Right ventricle myocardium superior (tissue), 1 donor: ENCODE measurements at places on chromosomes 7 and 10.

DNA sequence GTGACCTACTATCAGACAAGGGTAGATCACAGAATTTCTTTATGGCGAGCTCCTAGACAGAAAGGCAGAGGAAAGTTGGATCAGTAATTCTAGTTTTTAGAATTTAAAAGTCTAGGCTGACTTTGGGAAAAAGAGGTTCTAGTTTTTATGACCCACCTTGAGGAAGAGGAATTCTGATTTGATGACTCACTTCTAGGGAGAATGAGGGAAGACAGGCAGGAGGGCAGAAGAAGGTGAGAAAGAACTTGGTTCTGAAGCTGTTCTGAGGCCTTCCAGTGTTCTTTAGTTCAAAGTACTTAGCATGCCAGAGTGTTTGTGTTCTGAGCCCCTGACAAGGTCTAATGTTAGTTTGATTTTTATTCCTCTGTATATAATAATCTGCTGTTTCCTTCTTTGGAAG is 97.2 kb downstream of the PODXL start:
- DNase-seq, result no peak

- DNase-seq, result no peak
Observed at GRCh38 chr7:101170617-101171441, 5.5 kb upstream of the VGF start.

GRCh38 chr10:119651514-119652360 is 557 bp downstream of the BAG3 start:
- peak; percentile 43 for DNase-seq

DNA sequence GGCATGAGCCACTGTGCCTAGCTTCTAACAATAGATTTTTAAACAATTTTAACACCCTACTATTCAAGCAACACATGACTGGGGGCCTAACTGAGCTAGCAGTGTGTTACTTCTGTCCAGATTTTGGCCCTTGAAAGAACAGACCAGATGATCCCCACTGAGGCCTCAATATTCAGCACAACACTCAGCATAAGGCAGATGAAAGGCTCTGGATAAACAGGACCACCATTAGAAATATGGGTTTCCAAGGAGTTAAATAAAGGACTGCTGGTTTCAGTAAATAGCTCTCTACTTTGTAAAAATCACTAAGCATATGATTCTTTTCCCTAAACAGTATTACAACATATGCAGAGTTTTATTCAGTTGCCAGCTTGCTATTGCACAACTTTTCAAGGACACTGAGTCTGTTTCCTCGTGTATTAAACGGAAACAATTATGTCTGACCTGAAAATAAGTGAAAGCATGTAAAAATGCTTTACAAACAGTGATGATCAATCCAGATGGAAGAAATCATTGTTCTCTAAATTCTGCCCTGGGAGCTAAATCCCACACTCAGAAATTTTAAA is 23.8 kb upstream of the FZD1 start:
- no peak for DNase-seq

- no peak for DNase-seq
Observed at GRCh38 chr7:30572212-30572841, 22.4 kb upstream of the GARS1 start.

DNA sequence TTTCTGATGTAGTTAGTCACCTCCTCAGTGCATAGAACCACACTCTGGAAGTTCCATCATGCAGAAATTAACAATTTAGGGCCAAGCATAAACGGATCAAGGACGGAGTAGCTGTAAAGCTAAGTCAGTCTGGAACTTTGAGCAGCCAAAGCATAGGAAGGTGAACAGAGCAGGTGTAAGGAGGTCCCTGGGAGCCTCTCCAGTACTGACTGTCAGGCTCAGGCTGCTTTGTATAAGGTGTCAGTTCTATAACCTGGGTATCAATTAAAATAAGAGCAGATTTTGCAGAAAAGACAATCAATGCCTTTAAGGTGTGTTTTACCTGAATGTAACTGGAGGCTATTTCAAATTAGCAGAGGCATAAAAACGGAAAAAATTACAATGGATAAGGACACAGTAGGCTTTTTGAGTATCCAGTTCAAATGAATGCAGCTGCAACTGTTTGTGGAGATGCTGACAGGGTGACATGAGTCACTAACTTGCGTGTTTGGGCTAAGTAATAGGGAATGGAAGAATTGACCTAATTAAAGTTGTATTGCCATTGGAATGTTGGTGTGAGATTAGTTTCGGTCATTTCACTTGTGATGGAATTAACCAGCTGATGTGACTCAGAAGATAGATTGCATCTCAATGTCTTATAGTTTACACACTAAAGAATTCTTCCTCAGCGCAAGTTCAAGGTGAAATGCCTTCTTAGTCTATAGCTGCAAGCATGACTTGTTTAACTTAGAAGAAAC is 417.9 kb upstream of the CNTNAP2 start:
- DNase-seq, result no peak

DNA sequence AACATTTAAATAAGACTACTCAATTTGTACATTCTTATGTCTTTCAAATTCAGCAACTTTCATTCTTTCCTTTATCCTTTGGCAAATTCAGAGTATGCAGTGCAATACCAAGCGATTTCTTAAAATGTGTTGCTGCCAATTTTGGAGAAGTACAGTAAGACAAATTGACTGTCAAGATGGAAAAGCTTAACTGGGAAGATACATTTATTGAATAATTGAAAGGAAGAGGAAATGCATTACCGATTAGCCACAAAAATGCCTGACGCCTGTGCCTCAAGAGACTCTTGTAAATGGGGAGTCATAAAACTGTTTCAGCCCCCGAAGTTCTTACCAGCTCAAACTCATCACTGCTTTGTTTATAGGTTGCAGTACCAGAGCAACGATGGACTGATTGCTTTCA is 373.3 kb upstream of the GALNT17 start:
- DNase-seq, result no peak

DNA sequence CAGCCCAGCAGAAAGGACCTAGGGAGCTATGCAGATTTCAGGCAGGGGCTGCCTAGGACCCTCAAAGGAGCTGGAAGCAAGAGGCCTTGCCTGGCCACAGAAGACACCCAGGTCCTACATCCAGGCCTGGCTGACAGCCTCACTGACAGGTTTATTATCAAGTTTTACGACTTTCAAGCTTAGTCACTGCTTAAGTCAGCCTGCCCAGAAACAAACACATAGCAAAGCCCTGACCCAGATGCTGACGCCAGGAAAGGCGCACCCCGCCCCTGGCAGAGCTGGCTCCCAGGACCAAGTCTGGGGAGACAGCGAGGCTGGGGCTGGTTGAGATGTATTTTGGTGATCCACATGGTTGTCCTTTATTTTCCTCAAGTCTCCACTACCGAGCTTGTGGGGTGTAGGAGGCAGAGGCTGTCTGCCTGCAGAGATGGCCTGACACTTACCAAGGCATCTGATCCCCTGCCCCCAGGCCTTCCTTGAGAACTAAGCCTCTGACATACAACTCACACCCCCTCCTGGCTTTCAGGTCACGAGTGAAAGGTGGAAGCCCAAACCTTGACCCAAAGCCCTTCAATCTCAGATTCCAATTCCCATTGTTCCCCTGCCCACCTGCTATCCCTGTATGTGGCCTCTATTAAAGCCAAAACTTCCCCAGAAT is 80.7 kb upstream of the EMX2 start:
- DNase-seq, result peak; percentile 54

DNA sequence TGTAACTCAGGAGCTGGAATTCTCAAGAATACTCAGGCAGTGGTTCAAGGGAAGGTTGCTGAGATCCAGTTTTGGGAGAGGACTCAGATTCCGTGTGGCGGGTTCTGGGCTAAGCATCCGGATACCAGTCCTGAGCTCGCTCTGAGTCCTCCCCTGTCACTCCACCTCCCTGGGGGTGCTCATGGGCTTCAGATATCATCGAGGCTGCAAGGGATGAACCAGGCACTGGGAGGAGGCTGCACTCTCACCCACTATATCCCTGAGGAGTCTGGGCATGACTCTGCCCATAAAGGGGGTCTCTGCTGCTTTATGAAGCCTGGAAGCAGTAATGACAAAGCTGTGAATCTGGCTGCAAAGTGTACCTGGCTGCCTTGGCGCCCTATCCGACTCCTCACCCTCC is 188.5 kb downstream of the TNS3 start:
- DNase-seq, result no peak
